ENCODE measurements at places on chromosomes 13 and 19.

DNA sequence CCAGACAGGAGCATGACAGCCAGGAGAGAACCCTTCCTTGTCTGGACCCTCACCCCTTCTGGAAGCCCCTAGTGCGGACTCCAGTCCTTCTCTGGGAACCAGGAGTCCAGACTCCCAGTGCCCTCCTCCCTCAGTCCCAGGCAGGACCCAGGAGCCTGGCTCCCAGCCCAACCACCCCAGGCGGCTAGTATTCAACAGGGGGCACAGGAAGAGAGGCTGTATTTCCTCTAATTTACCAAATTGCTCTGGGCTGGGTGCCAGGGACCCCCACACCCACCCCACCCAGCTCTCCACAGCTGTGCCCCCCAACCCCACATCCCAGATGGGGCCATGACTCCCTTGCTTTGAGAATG is 3.3 kb downstream of the GRIN2D start:
- no peak for DNase-seq

DNA sequence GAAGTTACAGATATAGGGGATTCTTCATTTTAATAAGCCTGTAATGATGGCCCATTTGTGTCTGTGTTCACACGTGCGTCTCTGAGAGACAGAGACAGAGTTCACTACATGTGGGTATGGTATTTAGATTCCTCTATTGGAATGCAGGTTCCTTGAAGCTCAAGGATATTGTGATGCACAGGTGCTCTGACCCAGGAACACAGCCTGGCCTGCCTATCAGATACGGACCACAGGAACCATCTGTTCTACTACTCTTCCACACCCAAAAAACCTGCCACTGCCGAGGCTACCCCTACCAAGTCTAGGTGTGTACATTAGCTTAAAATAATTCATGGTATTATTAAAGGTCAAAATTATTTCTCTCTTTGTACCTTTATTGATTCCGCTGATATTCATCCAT is 289.2 kb downstream of the ATP8A2 start:
- DNase-seq, result no peak

DNA sequence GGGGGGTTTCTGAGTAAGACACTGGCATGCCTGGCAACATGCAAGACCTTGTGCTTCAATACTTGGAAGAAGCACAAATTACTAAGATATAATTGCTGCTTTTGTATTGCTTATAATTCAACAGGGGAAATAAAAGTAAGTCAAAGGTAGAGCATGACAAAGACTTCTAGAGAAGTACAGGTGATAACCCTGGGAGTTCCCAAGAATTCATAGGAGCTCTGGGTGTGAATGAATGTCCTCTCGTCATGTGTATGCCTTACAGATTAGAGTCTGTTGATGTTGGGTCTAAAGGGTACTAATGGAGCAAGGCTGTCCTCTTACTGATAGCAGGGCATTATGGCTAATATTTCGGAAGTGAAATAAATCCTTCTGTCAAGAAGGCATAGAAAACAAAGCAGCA is 7.6 kb upstream of the ZNF461 start:
- DNase-seq, result no peak

DNA sequence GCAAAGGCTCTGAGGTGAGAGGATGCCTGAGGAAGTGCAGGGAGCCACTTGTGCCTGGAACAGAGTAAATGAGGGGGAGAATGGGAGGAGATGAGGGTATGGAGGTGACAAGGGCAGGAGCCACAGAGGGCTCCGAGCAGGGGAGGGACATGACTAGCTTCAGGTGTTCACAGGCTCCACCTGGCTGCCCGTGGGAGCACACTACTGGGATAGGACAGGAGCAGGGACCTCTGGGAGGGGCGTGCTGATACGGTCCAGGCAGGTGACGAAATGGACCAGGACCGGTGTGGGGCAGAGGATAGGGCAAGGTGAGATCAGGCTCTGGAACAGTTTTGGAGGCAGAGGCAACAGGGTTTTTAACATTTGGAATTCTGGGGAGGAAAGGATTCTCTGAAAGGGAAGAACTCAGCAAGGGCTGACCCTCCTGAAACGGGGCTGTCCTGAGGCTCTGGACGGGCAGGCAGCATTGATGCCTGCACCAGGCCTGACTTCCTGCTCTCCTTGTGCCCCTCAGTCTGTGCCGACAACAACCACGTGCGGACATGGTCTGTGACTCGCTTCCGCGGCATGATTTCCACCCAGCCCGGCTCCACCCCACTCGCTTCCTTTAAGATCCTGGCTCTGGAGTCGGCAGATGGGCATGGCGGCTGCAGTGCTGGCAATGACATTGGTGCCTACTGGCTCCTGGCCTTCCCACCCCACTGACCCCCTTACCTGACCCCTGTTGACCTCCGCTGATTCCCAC is 11.6 kb downstream of the SHKBP1 start:
- DNase-seq, result no peak

- no peak for DNase-seq
Observed at GRCh38 chr13:75723901-75724300, 87.8 kb downstream of the LMO7 start.

- no peak for DNase-seq
Observed at GRCh38 chr13:78465250-78465649, 138.1 kb downstream of the POU4F1 start.

GRCh38 chr19:12913011-12913561 is 6.0 kb downstream of the SYCE2 start:
- peak; percentile 97 for DNase-seq

DNA sequence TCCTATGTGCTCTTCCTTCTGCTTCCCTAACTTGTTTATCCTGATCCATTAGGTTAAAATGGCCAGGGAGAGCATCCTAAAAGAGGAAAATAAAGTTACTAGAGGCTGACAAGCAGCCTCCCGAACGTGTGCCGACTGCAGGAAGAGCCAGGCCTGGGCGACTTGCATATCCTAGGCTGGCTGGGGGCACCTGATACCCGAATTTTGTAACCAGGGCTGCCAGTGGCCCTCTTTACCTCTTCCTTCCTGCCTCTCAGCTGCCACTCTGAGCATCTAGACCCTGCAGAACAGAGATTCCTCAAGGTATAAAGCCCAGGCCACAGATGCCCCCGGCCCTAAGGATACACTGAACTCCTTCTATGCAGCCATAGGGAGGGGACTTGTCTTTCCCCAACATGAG is 48.5 kb upstream of the KATNAL1 start:
- no peak for DNase-seq

- no peak for DNase-seq
Observed at GRCh38 chr13:99296398-99296797, 10.8 kb downstream of the GPR183 start.

DNA sequence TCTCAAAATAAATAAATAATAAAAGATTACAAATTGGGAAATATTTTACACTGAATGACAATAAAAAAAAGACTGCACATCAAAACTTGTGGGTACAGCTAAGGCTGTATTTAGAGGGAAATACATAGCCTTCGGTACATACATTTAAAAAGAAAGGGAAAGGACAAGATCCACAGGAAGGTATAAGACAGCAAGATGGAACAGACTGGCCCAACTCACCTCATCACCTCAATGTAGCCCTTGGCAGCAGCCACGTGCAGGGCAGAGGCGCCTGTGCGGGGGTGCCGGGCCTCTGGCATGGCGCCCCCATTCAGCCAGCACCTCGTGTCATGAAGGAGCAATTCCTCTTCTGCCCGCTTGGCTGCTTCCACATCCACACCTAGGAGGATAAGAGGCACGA is 14.2 kb downstream of the PPP1R12C start:
- no peak for DNase-seq

GRCh38 chr19:44575116-44575700 is 38.2 kb upstream of the IGSF23 start:
- no peak for DNase-seq

- DNase-seq, result no peak
Observed at GRCh38 chr13:44336934-44337333, 36.7 kb upstream of the SERP2 start.

DNA sequence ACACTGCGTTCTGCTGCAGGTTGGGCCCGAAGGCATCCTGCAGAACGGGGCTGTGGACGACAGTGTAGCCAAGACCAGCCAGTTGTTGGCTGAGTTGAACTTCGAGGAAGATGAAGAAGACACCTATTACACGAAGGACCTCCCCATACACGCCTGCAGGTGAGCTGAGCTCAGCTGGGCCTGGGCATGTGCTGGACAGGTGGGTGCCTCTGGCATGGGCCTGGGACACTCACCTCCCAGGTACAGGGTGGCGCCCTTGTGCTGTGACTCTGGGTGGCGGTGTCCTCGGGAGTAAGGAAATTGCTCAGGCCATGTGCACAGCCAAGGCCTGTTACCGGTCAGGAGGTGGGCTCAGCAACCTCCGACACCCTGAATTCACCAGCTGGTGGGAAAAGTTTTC is 14.2 kb downstream of the UPF1 start:
- no peak for DNase-seq

GRCh38 chr19:7710616-7711015 is 8.7 kb upstream of the FCER2 start:
- DNase-seq, result no peak

GRCh38 chr13:40568246-40569023 is 98.0 kb downstream of the FOXO1 start:
- no peak for DNase-seq

DNA sequence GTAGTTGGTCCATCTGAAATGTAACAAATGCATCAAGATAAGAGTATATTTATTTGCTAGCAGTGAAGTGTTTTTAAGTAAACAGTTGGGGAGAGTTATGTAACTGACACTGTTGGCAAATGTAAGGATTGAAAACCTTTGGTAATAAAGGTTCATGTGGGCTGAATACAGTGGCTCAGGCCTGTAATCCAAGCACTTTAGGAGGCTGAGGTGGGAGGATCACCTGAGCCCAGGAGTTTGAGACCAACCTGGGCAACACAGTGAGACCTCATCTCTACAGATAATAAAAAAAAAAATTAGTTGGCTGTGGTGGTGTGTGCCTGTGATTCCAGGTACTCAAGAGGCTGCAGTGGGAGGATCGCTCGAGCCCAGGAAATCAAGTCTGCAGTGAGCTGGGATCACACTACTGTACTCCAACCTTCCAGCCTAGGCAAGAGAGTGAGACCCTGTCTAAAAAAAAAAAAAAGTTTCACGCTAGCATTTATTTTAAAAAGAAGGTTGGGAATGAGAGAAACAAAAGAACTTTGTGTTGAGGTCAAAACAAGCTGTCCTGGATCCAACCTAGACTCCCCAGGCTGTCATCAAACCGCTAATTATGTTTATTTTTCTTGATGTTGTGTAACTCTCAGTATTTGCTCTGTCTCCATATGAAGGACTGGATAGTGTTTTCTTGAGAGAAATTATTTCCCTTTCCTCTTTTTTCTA is 20.7 kb downstream of the SETDB2 start:
- no peak for DNase-seq

DNA sequence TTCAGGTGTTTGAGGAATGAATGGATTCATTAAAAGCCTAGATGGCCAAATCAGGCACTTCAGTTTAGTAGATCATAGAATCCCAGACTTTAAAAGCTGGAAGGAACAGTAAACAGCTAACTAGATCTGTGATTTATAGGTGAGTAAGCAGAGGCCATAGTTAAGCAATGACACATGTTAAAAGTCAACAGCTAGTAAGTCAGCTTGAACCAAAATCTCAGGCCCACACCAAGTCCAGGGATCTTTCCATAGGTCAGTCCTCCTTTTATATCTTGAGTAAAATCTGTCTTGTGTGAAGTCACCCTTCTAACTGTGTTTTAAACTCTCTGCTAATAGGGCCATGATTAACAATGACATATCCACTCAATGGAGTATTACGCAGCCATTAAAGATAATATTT is 275.5 kb upstream of the SOX21 start:
- DNase-seq, result no peak

GRCh38 chr19:40465025-40465556 is 454 bp downstream of the BLVRB start:
- peak; percentile 18 for DNase-seq

GRCh38 chr13:27853861-27854260 is 61.6 kb downstream of the GSX1 start:
- no peak for DNase-seq

DNA sequence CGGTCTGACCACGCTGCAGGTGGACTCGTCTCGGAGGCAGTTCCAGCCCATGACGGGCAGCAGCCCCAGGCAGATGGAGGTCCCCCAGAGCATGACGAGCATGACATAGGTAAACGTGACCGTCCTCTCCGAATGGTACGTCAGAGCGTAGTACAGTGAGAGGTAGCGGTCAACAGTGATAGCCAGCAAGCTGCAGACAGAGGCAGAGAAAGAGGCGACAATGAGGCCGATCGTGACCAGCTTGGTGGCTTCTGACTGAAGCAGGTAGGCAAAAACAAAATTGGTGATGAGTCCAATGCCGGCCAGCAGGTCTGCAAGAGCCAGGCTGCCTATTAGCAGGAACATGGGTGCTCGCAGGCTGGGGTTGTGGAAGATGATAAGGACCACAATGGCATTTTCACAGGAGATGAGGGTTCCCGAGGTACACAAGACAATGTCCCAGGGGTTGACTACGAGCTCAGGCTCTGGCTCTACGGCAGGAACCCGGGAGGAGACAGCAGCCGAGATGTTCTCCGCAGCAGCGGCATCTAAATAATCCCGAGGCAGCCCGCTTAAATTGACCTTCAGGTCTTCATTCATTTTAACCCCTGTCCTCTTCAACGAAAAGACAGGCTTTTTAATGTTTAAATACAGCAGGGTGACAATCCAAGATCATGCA is 1.2 kb downstream of the GPR12 start:
- no peak for DNase-seq

DNA sequence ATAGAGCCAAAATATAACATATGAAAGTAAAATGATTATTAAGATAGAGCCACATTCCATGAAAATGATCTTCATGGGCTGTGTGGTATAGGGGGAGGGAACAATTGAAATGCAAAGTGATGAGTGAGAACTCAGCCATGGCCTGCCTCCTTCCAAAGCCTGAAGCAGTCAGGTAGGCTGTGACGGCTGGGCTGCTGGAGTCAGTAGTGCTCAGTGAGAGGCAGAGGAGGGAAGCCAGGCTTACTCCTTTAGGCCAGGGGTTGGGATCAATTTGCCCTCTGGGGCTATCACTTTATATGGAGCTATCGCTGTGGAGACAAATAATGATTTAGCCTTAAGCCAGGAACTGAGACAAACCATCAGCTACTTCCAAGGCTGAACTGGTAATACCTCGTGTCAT is 654.9 kb downstream of the FGF9 start:
- no peak for DNase-seq

All from lung (tissue), 17 donors.